ENCODE measurements at places on chromosomes 5 and 9.

- no peak for DNase-seq
Measured at GRCh38 chr5:57940879-57941278, 458.3 kb upstream of the ACTBL2 start.

DNA sequence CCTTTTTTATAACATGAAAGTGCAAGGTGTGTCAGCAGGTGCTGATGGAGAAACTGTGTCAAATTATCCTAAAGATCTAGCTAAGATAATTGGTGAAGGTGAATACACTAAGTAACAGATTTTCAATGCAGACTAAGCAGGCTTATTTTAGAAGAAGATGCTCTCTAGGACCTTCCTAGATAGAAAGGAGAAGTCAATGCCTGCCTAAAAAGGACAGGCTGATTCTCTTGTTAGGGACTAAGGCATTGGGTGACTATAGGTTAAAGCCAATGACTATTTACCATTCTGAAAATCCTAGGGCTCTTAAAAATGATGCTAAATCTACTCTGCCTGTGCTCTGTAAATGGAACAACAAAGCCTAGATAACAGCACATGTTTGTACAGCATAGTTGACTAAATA, 1682.4 kb downstream of the MAT2B start:
- no peak for DNase-seq

DNA sequence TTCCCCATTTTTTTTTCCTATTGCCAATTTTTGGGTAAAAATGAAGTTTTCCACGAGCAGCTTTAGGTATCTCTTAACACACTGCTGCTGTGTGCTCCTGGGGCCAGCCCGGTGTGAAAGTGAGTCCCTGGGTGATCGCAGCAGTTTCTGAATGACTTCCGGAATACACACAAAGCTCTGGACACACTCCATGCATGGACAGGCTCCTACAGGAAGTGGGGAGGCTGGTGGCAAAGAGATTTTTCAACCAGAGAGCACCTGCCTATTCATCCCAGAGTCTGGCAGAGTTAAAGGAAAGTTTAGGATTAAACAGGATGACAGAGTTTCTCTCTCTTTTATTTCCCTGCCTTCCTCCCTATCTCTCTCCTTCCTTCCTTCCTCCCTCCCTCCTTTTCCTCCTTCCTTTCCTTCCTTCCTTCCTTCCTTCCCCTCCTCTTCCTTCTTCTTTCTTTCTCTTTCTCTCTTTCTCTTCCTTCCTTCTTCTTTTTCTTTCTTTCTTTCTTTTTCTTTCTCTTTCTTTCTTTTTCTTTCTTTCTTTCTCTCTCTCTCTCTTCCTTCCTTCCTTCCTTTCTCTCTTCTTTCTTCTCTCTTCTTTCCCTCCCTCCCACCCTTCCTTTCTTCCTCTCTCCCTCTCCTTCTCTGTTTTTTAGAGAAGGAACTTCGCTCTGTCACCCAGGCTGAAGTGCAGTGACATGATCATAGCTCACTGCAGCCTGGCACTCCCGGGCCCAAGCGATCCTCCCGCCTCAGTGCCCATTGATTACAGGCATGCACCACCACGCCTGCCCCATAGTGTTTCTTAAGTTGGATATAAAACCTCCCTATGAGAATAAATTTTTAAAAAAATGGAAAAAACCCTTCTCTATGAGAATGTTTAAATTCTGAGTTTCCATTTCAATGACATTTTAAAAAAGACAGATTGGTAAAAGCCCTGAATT, 38.7 kb upstream of the UBTD2 start:
- no peak for DNase-seq

GRCh38 chr9:73059247-73059646, 92.4 kb upstream of the ANXA1 start:
- DNase-seq: no peak

GRCh38 chr5:139787257-139787567, 8.4 kb upstream of the PSD2 start:
- no peak for DNase-seq

GRCh38 chr5:180498378-180498777, 4.2 kb downstream of the CNOT6 start:
- no peak for DNase-seq

DNA sequence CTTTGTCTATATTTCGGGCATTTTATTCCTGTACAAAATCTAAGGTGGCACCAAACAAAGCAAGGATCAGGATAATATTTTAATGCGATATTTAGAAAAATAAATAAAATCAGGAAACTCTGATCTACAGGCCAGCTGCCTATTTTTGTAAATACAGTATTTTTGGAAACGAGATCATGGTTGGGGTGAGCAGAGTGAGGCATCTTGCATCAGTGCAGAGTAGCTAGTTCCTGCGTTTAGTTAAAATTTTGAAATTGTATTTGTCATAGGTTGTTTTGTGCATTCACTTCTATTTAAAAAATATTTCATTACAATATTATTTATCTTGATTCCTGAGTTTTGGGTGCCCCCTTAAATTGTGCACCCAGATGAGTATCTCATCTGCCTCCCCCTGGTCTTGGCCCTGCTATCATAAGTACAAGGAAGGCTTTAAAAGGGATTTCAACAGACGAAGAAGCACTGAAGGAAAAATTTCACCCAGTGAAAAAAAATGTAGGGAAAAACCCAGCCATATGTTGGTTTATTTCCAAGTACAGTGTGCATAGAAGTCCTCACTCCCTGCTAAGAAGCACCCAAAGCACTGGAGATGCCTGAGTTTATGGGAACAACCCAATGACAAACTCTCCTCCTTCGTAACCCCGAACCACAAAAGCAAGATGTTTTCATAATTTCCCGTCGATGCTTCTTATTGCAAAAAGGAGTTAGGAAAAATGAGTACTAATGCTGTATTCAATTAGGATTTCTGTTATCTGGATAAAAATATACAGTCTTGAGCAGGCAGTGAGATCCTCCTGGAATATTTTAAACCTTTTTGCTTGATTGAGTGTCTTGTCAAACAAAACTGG, 304.7 kb upstream of the CLINT1 start:
- DNase-seq: no peak

- peak; percentile 55 for DNase-seq
Measured at GRCh38 chr5:176596689-176597416, 13.1 kb downstream of the GPRIN1 start.

GRCh38 chr5:151234476-151235238, 10.8 kb upstream of the CCDC69 start:
- DNase-seq: no peak

GRCh38 chr9:17627641-17628040, 48.8 kb downstream of the SH3GL2 start:
- no peak for DNase-seq

DNA sequence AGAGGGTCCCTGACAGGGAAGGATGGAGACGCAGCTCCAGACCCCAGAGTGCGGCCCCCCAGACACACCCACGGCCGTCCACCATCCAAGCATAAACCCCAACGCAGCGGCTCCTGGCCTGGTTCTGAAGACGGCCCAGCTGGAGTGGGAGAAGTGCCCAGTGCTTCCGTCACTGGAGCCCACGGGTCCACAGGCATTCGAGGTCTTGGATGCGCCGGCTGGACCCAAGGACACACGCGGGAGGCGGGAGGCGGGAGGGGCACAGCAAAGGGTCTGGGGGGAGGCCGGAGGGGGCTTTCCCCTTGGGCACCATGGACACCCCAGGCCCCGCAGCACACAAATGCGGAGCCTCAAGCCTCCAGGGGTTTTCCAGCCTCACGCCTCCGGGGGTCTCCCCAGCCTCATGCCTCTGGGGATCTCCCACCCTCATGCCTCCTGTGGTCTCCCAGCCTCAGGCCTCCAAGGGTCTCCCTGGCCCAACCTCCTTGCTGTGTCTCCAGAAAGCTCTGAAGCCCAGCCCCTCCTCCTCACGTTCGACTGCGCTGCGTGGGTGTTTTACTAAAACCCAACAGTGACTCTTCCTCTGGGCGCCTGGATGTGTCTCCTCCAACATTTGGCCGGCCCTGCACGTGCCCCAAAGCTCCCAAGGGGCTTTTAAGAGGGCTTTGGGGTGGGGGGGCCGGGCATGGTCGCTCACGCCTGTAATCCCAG, 15.2 kb downstream of the EXD3 start:
- DNase-seq: no peak

DNA sequence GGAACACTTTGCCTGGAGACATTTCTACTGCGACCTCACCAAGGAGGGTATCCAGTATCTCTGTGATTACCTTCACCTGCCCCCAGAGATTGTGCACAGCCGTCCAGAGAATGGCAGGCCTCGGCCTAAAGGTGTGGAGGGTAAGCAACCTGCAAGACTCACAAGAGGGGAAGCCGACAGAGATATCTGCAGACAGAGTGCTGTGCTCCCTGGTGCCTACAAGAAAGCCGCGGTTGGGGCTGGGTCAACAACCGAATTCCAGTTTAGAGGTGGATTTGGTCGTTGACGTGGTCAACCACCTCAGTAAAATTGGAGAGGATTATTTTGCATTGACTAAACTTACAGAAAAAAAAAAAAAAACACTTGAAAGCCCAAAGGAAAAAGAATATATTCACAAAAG, 107.8 kb upstream of the ISL1 start:
- no peak for DNase-seq

DNA sequence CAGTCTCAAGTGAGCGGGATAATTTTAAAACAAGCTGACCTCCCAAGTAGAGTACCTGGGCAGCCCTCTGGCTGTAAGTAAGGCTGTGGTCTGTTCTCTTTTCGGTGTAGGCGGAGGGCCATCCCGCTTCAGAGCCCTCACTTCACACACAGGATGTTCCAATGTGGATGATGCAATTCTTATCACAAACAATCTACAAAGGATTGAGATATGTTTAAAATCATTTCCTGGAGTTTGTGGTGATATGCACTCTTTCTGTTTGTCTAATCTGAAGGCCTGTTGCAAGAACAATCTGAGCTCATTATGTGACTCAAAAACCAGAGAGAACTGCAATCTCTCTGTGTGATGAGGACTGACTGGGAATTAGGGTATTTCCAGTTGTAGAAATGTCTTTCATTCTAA, 42.5 kb downstream of the ITGA2 start:
- no peak for DNase-seq

DNA sequence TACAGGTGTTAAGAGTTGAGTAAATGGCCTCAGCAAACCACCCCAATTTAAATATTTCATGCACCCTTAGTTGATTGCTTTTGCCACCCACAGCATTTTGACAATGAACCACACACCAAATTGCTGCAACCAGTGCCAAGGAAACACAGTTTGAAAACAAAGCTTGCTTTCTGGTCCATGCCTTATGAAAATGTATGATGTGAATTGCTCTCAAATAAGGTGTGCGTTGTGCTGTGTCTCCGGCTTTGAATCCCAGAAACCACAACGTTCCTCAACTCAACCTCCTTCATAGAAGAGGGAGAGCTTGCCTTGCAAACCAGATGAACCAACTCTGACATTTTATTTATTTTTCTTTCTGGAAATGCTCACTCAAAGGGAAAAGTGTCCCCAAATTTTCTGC, 762.7 kb downstream of the TLE1 start:
- DNase-seq: no peak

GRCh38 chr5:143315214-143315613, 88.3 kb downstream of the NR3C1 start:
- no peak for DNase-seq

- DNase-seq: no peak
Measured at GRCh38 chr5:2387634-2388325, 363.7 kb downstream of the IRX2 start.

- no peak for DNase-seq
Measured at GRCh38 chr9:4305065-4305985, 5.5 kb upstream of the GLIS3 start.

DNA sequence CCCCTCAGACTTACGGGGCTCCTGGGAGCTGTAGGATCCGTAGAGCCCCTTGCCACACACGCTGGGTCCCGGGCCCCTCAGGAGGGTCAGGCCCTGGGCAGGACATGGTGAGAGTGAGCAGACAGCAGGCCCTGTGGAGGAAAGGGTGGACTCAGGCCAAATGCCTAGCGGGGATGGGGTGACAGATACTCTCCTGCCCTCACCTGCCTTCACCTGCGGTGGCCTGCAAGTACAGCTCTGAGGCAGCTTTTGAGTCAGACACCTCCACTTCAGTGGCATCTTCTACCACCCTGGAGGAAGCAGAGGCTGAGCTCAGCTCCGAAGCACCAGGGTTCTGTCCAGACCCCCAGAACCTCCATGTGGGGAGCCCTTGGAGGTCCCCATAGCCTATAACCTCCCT, 26.2 kb downstream of the SLC35A4 start:
- no peak for DNase-seq

DNA sequence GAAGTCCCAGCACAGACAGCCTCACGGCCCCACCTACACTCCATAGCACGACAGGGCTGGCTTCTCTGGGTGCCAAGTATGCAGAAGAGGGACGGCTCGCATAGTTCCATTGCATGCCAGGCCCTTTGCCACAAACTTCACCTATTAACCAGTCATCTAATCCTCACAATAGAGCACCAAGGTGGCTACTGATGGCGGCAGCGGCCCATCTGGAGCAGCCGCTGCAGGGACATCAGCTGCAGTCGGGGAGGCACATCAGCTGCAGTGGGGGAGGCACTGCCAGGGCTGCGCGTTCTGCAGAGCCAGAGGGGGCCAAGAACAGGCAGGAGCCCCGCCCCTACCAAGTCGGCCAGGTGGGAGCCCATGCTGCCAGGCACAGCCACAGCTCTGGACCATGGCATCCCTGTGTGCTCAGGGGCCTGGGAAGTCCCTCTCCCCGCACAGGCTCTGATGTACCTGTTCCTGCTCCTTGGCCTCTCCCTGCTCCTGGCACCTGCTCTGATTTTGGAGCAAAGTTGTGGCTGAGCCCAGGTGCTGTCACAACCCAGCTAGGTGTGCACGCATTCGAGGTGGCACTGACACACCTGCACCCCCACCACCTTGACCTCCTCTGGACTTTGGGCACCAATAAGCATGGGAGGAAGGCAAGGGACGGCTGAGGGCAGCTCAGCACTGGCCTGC, 61.5 kb upstream of the SYNPO start:
- DNase-seq: no peak

DNA sequence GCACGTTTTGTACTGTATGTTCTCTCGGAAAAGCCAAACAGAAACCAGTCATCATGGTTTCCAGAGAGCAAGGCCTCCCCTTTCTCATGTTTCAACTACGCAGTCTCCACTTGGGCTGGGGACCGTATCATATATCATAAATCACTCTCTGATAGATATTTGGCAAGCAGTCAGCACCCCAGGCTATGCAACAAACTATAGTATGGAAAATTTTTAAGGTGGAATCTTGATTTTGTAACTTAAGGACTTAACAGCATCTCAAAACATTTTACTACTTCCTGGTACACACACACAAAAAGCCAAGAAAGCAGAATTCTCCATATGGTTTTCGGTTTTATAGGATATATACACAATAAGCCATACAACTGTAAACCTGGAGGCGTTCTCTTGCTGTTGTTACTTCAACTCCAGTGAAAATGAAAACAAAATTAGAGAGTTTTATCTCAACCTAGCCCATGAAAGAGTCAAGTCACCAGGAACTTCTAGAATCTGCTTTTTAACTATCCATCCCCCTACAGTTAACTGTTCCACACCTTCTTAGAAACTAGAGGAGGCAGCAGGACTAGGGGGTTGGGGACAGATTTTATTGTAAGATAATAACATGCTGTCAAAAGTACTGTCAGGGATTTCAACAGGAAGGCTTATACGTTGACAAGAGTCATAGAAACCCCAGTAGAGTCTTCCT, 283.4 kb downstream of the NFIB start:
- DNase-seq: no peak

GRCh38 chr5:61768692-61769281, 436.7 kb downstream of the ZSWIM6 start:
- DNase-seq: no peak

- no peak for DNase-seq
Measured at GRCh38 chr9:92895812-92896436, 18.1 kb upstream of the ZNF484 start.

- DNase-seq: no peak
Measured at GRCh38 chr9:37575511-37575914, 667 bp downstream of the FBXO10 start.
